A172 (cell line): ENCODE measurements at places on chromosomes 3 and 15.

DNA sequence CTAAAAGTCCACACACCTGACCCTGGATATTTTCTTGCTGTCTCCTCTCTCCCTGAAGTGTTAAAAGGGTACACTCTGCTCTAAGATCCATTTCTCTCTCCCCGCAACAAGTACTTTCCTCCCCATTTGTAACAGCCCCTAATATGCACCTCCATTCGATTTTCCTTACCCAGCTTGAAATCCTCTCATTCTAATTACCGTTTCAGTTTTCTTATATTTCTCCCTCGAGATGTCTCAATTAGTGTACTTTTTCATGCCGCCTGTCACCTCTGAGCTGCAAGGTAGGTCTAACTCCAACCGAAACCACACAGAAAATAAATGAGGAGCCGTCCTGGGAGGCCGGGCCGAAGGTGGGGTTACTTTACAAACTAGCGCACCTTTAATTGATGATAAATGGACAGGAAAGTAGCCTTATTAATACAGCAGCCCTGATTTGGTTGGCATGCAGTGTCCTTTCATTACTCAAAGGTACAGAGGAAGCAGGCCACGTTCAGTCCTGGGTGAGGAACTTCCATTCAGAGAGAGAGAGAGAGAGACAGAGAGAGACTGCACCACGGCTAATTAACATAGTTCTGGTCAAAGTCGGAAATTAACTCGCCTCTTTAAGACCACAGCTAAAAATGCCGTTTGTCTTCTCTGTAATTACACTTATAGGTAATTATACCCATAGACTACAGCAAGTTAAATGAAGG, 319.9 kb downstream of the ARRDC4 start:
- no peak for DNase-seq

GRCh38 chr15:35499723-35500122, 46.2 kb downstream of the DPH6 start:
- DNase-seq = no peak

- no peak for DNase-seq
Measured at GRCh38 chr15:27850981-27851857, 247.9 kb downstream of the OCA2 start.

GRCh38 chr15:54304321-54304720, 326.1 kb downstream of the UNC13C start:
- no peak for DNase-seq

- no peak for DNase-seq
Measured at GRCh38 chr3:24434651-24435050, 60.0 kb downstream of the THRB start.

- no peak for DNase-seq
Measured at GRCh38 chr15:27249046-27249759, 278.2 kb downstream of the GABRG3 start.

DNA sequence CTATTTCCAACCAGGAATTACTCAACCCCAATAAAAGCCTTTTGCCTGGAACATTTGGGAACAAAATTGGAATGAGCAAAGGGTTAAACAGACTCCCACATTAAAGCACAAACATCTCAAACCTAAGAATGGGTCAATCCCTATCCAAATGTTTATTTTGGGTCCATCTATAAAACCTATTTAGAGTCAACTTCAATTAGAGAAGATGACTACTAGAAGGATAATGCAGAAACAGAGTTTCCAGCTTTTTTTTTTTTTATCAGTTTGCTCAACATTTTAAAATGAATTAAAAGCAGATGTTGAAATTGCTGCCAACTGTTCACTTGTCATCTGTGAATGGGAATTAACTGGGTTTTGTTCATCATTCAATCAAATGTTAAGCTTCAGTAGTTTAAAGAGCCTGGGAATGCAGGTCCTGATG, 4.1 kb upstream of the TBC1D23 start:
- no peak for DNase-seq

GRCh38 chr15:71548401-71548807, 261.9 kb upstream of the NR2E3 start:
- no peak for DNase-seq

DNA sequence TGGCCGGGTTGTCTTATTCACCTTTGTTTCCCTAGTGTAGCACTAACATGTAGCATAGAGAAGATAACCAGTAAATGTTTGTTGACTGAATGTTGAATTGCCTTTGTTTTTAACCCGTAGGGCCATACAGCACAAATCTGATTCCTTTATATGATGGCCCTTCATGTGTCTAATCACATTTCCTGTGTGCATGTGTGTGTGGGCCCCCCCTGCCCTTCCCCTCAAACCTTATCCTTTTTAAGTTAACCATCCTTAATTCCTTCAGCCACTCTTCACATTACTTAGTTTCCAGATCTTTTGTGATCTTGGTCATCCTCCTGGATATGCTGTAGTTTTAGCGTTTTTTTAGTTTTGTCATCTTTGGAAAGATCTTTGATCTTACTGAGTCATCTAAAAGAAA, 4.2 kb downstream of the NEO1 start:
- no peak for DNase-seq

DNA sequence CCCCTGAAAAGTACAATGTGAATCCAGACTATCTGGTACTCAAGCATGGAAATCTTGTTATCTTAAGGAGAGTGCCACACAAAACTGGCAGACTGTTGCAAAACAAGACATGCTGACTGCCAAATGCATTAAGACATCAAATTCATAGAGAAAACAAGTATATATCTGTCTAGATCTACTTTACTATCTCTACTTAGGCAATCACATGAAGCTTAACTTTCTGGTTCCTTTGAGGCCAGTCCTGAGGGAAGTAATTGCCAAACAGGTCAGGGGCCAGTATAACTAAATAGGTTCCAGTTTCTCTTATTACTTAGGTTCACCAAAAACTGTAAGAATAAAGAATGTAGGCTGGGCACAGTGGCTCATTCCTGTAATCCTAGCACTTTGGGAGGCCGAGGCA, 15.9 kb upstream of the SLC4A7 start:
- DNase-seq = no peak

- DNase-seq = no peak
Measured at GRCh38 chr3:185960522-185961288, 22.9 kb upstream of the TRA2B start.

GRCh38 chr3:15287565-15288330, 44.6 kb downstream of the SH3BP5 start:
- no peak for DNase-seq
